Pulmonary artery endothelial cell (primary cell): ENCODE measurements at places on chromosomes 7 and 10.

DNA sequence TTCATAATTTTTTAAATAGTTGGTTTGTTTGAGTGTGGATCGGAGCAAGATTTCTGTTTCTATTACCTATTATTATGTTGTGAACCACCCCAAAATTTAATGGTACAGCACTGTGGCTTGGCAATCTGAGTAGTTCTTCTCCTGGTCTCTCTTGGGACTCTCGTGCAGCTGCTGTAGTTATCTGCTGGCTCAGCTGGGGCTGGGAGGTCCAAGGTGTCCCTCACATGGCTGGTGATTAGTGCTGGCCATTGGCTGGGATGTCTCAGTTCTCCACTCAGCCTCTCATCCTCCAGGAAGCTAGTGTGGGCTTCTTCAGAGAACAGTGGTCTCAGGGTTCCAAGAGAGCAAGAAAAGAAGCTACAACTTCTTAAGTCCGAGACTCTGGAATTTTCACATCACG lies 15.4 kb downstream of the NPFFR1 start:
- DNase-seq: no peak

DNA sequence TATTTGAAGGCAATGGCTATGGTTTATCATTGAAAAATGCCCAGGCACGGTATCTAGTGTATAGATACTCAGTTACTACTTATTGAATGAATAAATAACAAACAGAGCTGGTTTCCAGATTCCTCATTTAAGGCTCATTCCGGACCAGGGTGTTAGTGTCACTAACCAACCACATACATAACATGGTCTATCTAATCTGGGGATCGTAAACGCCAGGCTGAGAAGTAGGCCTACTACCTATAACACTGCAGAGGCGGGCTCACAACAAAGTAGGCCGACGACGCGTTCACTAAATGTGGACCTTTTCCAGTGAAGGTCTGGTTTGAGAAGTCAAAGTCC lies 423 bp downstream of the LSM5 start:
- DNase-seq: no peak

DNA sequence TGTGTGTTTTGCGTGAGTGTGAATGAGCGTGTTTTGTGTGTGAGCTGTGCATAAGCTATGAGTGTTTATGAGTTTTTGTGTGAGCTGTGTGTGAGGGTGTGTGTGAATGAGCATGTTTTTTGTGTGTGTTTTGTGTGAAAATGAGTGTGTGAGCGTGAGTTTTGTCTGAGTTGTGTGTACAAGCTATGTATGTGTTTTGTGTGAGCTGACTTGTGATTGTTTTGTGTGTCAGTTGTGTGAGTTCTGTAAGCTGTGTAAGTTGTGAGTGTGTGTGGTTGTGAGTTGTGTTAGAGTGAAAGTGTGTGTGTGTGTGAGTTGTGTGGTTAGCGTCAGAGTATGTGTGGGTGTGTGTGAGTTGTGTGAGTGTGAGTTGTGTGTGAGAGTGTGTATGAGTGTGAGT lies 343.2 kb downstream of the PTPRN2 start:
- DNase-seq: no peak

GRCh38 chr10:50988792-50989191 lies 85.5 kb upstream of the PRKG1 start:
- DNase-seq: no peak

- DNase-seq: no peak
Measured at GRCh38 chr7:44112997-44113763, 9.0 kb downstream of the AEBP1 start.

DNA sequence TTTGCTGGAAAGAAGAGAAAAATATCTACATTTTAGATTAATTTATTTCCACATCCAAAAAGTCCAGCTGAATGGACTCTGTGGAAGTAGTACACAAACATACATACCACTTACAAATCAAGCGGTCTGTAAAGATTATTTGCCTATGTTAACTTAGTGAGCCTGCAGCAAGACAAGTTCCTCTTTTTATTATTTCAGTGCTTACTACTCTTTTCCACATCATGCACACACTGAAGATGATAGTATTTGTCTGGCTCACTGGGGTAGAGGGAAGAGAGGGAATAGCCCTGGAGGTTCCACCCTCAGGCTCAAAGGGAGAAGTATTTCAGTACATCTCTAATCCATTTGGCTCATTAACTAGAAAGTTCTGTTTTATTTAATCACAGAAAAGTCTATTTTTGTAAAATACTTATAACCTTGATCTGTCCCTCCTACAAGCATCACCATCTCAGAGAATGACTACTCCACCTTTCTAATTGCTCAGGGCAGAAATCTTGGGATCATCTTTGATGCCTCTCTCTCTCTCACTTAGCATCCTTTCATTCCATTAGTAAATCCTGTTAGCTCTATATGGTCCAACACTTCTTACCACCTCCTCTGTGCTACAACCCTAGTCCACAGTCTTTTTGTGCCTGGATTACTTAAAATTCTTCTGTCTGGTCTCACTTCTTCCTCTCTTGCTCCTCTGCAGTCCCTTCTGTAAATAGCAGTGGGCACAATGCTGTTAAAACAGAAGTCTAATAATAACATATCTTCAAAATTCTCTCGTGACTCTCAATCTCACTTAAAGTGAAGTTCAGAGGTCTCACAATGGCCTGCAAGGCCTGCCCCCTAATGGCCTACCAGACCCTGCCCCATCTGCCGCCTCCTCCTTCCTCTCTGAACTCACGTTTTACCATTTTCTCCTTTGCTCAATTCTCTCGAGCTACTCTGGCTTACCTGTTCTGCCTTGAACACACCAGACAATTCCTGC lies 64.3 kb upstream of the CCDC6 start:
- no peak for DNase-seq

DNA sequence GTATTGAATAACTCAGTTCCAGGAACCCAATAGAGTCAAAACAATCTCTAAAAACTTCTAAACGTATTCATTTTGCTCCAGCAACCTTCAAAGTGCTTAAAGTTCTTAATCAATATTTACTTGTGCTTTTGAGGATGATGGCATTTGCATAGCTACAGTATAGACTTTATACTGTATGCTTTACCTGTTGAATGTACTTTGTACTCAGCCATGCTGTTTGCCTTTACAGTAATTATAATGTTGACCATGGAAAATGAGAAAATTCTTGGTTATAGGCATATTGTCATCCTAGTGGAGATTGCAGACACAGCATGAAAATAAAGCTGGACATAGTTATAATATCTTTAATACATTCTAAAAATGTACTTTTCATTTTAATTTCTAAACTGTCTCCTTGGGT lies 762.7 kb upstream of the PHF14 start:
- DNase-seq: no peak

DNA sequence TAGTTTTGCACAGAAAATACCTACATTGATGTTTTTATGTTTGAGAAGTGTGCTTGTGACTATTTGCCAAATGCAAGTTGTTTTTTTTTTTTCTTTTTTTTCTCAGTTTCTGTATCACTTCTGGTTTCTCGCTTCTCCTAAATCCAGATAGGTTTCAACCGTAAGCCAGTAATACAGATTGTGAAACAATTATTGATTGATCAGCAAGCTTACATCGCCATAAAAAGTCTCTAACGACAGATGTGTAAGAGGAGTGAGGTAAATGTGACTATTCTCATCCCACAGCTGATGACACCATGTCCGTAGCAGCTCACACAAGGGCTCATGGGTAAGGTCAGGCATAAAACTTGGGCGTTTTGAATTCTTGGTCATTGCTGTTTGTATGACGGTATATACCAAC lies 202.8 kb upstream of the AKR1E2 start:
- no peak for DNase-seq

- DNase-seq: no peak
Measured at GRCh38 chr7:157017603-157018327, 7.3 kb upstream of the MNX1 start.

- no peak for DNase-seq
Measured at GRCh38 chr7:39515534-39516228, 50.5 kb upstream of the YAE1 start.

DNA sequence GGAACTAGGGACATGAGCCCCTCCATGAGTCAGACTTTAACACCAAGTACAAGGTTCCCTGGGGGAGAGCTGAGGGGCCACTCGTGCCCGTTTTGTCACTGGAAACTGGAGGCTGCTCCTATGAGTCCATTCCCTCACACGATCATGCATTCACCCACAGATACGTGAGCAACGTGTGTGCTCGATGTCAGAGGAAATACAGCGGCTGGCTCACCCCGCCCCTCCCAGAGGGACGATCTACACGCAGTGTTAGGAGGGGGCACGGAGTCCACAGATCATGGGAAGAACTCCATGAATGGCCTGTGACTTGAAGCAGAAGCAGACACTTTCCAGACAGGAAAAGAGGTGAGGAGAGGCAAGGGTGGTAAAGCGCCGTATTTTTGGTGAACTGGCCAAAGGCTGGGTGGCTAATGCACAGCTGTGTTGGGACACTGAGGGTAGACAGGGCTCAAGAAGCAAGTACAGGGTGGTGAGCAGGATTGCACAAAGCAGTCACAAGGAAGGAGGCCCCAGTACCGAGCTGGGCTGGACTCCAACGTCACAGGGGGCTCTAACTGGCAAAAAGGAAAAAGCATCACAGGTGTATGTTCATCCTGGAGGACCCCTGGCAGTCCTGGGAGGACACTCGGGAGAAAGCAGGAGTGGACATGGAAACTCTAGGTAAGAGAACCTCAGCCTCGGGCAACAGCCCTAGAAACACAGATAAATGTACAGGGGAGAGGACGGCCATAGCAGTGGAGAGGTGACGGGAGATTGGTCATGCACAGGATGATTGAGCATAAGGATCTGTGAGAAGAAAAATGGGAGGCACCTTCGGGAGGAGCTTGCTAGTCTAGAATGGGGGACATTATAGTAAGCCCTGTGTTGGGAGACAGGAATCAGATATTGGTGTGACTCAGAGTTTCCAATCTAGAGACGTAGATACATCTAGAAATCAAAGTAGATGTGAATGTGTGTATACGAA lies 41.2 kb downstream of the TNS3 start:
- DNase-seq: no peak

DNA sequence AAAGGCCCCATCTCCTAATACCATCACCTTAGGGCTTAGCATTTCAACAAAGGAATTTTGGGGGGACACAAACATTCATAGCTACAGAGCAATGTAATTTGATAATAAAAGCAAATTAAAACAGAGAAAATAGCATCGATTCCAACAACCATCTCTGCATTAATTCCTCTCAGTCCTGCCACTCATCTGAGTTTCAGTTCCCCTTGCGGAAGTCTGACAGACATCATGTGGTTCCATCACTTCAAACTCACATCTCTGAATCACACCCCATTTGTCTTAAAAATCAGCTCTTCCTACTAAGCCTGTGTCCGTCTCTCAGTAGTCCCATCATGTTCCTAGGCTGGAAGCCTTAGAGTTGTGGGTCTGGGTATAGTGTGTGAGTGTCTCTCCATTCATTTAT lies 3.6 kb downstream of the ADCK2 start:
- no peak for DNase-seq

DNA sequence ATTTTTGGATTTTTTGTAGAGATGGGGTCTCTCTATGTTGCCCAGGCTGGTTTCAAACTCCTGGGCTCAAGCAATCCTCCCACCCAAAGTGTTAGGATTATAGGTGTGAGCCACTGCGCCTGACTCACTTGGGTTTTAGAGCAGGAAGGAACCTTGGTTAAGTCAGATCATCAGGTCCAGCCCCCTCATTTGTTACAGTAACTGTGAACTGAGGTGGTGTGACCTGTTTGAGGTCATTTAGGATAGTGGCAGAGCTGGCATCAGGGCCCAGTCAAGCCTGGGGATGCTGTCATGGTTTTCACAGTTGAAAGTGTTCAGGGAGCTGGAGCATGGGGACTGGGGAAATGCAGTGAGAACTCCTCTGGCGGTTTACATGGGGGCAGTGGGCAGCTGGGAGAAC lies 159.6 kb downstream of the TAX1BP1 start:
- no peak for DNase-seq

GRCh38 chr10:58444321-58444720 lies 59.1 kb downstream of the TFAM start:
- no peak for DNase-seq

- DNase-seq: no peak
Measured at GRCh38 chr10:85667638-85668233, 698.9 kb downstream of the GRID1 start.

- DNase-seq: peak; percentile 20
Measured at GRCh38 chr10:102352066-102352715, 43.3 kb upstream of the NFKB2 start.

- no peak for DNase-seq
Measured at GRCh38 chr7:73366127-73366526, 38.2 kb downstream of the FKBP6 start.

DNA sequence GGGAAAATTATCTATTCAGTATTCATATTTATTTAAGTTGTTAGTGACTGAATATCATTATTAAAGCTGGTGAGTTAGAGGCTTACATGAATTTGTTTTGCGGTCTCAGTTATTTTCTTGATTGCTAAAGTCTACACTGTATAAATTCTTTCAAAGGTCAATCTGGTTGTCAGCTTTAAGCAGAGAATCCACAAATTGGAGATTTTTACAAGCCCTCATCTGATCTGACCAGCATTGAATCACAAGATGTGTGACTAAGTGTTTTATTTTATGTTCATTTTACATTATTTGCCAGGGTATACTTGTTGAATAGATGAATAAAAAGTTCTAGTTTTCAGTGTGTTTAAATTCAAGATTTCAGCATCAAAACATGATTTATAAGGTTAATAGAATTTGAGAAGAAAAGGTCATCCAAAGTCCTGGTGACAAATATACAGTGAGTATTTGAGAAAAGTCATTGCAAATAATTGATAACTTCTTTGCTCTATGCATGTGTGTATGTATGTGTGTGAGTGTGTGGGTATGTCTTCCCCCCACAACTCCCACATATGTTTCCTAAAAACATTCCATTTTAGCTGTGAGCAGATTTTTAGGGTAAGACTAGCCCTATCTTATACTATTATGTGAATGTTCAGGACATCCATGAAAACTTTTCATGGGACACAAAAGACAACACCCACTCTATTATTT lies 4.4 kb downstream of the SEMA3A start:
- DNase-seq: no peak

GRCh38 chr7:123748171-123748733 lies 551 bp downstream of the WASL start:
- DNase-seq: no peak

DNA sequence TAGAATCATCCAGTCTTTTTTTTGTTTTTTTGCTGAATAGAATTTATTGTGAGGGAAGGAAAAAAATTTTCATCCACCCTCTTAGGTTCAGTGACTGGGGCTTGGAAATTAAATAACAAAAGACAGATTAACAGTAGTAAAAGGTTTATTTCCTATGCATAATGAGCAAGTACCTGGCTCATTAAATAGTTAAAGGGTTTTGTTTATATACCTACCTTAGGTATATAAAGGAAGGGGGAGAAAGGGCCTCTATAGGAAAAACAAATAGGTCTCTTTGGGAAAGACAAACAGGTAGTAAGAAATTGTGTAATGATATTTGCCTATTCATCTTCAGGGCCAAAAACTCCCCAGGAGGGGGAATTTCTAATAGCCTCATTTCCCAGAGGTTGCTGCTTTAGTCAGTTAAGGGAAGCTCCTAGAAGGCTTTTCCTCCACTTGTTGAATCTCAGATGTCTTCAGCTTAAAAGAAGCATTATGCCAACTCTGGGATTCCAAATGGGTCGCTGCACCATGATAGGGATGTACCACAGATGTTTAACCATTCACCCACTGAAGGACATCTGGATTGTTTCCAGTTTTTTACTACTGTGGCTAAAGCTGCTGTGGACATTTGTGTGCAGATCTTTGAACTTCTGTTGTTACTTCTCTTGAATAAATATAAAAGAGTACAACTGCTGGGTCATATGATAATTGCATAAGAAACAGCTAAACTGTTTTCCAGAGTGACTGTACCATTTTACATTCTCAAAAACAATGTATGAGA lies 11.3 kb downstream of the ACADSB start:
- DNase-seq: no peak
